Activated naive CD8-positive, alpha-beta T cell treated with anti-CD3 and anti-CD28 coated beads, Interleukin-2, amount 10 ng/mL, durations not matched to agents 7 days and 5 days (primary cell): ENCODE measurements at places on chromosomes 7 and 10. TPM values are rescaled to one million over a fixed set of nuclear protein-coding genes. Genes with fewer than 3 reads are reported as not detected.

DNA sequence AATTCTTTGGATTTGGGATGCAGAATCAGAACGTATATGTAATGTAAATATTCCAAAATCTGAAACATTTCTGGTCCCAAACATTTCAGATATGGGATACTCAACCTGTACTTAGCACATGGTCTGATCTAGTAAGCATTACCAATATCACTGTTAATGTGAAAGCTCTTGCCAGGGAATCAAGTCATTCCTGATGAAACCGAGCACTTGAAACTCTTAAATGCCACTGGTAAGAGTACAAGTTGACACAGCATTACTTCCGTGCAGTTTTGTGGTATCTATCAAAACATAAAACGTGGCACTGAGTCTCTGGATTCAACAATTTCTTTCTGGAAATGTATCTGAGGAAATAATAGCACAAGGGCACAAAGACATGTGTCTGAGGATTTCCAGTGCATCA lies 155.7 kb downstream of the RTKN2 start:
- no peak for DNase-seq

DNA sequence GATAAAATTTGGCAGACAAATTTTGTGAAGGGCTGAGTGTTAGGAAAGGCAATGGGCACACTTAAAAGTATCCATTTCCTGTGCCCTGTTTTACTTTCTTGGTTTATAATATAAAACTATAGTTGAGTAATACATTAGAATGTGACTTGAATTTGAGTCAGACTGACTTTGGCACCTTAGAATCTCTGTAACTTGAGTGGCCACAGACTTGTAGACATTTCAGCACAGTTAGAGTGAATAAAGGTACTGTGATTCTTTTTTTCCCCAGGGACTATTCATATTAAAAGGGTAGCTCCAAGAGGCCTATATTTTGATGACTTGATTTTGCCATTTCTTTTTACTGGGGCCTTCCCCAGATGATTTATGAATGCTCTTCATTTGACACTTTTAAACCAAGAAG lies 22.4 kb downstream of the GBF1 start:
- no peak for DNase-seq

DNA sequence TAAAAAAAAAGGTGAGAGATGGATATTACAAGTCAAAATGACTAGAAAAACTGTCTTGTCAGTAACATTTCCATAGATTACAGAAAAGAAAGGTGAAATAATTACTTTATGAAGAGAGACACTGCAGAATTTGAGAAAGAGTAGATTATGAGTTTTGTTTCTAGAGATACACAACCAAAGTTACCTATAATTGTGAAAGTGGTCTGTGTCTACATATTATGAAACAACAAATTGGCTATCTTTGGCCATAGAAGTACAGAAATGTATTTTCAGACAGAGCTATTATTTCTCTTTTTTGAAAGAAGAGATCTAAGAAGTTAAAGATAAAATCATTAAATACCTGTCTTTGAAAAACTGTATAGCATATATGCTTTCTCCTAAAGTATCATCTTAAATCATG lies 30.1 kb downstream of the KCND2 start:
- no peak for DNase-seq

DNA sequence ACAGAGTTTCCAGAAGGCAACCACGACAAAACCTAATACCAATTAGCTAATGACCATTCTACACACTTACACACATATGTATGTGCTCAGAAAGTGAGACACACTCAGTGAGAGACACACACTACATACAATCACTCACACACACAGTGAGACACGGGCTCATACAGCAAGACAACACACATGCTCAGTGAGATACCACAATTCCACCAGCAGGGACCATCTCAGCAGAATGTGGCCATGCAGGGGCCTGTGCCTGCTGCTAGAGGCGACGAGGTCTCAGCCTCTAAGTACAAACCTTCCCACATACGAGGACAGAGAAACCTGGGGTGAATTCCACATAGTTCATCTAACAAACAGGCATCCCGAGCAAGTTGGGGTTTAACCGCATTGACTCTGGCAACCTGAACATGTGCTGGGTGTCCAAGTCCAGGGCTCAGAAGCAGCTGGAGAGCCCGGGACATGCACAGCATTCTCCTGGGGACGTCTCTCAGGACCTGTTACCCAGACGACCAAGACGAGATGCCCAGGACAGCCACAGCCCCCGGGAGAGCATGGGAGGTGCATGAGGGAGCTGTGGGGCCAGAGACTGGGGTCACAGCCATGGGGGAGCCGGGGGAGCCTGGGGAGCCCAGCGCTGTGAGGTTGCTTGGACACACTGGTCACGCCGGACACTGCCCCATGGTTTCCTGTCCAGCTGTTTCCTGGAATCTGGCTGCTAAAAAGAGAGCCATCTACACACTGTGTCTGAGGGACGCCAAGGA lies 523.6 kb downstream of the PTPRN2 start:
- DNase-seq: no peak

DNA sequence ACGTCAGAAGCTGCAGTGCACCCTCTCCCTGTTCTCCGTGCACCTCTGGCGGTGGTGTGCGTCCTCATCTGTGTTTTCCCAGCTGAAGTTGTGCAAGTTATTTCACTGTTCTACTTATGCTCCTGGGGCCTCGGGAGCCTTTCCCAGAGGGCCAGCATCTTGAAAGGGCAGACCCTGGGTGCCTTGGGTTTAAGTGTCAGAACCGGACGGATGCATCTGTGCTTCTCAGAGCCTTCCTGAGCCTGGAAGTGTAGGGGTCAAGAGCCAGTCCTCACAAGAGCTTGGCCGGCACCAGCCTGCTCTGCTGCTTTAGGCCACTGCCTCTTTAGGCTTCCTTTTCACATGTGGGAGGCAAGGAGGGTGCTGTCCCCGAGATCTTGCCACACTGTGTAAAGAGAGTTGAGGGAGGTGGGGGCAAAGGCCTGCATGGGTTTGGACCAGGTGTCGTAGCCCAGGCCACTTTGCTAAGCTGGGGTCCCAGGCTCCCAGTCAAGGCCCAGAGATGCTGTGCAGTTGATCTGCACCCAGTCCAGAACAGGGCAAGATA lies 128.9 kb upstream of the NPS start:
- DNase-seq: no peak

GRCh38 chr7:112063974-112064373 lies 142.2 kb downstream of the DOCK4 start:
- DNase-seq: no peak

- no peak for DNase-seq
These were observed 52.7 kb downstream of the RBM17 start for GRCh38 chr10:6141296-6142151.

- no peak for DNase-seq
These were observed 72.4 kb upstream of the ADCY1 start for GRCh38 chr7:45501791-45502190.

- no peak for DNase-seq
These were observed 14.0 kb upstream of the SCART1 start for GRCh38 chr10:133439517-133440461.

GRCh38 chr10:91214911-91215310 lies 5.6 kb upstream of the PCGF5 start:
- no peak for DNase-seq

- no peak for DNase-seq
These were observed 745.2 kb downstream of the SUGCT start for GRCh38 chr7:40879941-40880543.

Gene RAMP3
- not detected for total RNA-seq
